ENCODE measurements at places on chromosomes 5 and 9.

- DNase-seq, result no peak
Observed at GRCh38 chr5:175715627-175716522, 58.0 kb downstream of the HRH2 start.

GRCh38 chr5:167143716-167144115 is 1147.7 kb upstream of the WWC1 start:
- DNase-seq, result no peak

DNA sequence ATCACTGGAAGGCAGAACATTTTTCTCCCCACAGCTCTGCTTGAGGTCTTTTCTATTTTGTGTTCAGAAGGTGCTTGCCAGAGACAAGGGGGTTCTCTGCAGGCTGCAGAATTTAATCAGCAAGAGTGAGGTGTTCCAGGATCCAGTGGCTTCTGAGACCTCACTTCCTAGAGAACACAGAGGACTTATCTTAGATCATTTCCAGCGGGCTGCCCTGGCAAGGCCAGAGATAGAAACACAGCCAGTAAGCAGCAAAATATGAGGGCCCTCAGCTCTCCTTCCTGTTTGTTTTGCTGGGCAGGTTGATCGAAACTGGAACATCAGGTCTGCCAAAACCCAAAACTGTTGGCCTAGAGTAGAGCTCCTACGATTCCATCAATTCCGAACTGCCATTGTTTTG is 187.3 kb downstream of the DIRAS2 start:
- no peak for DNase-seq

DNA sequence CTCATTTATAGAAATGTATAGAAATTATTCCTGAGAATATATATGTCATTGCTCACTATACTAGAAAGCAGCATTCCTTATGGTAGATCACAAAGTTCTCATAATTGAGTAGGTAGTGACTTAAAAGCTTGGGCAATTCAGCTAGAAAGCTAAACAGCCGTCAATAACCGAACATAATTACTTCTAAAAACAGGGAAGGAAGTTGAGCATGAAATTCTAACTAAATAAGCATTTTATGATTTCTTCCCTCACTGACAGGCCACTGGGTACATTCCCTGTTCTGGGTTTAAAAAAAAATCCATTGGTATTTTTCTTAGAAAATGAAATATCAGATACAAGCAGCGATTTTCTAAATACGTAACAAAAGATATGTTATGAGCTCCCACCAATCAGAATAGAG is 91.1 kb upstream of the DAB2 start:
- no peak for DNase-seq

GRCh38 chr9:30732060-30732459 is 1652.4 kb upstream of the ACO1 start:
- DNase-seq, result no peak
